ENCODE measurements at places on chromosomes 5 and 9.

GRCh38 chr5:74021126-74021525, 395.1 kb downstream of the ARHGEF28 start:
- no peak for DNase-seq

DNA sequence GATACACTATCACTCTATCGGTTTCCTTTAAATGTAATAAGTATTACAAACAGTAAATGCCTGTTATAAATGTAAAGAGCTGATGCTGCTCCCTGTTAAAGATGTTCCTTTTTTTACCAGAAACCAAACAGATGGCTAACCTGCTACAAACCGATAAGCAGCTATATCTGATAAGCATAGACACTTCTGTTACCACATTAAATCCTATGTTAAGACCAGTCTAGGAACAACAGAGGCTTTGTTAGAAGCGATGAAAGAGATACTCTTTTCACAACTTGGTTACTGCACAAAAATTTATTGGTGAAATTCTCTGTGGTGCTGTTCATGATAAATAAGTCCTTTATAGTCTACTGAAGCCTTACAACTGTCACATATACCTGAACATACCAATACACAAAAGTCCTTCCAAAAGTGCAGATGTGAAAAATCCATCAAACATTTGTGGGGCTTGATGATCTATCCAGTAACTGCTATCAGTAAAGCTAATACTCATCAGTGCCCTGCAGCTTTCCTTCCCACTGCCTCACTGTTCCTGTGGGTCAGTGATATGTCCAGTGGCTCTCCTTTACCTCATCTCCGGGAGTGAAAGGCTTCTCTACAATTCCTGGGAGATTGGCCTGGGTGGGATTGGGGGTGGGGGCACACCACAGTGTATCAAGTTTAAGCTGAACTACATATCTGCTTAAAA, 25.8 kb upstream of the PRXL2C start:
- no peak for DNase-seq

DNA sequence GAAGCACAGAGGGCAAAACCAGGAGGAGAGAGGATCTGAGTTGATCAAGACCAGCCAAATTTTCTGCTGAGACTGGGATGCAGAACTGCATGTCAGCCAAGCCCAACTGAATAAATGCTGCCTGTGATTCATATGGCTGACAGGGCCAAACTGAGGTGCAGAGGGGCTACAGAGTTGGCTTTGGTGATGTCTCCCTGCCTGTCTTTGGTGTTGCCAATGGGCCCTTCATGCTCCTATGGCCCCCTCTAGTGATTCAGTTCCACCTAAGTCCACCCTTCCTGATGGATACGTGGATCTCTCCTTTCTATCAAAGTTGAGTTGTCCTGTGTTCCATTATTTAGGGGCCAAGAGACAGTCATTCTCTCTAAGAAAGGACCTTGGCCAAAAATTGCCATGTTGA, 163.6 kb upstream of the TLE4 start:
- peak; percentile 3 for DNase-seq

DNA sequence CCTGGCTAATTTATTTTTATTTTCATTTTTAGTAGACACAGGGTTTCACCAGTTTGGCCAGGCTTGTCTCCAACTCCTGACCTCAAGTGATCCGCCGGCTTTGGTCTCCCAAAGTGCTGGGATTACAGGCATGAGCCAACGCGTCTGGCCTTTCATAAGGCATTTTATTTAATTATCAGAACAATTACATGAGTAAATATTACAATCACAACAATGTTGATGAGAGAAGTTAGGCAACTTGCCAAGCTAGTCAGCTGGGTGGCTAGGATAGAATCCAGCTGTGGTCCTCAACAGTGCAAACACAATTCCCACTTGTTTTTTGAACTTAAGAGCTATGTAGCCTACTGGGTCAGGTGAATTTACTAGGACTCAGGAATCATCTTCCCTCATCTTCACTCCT, 22.0 kb downstream of the C9orf57 start:
- DNase-seq: no peak

GRCh38 chr5:178439493-178440180, 150.6 kb downstream of the COL23A1 start:
- DNase-seq: no peak

- DNase-seq: no peak
Observed at GRCh38 chr5:42872865-42873264, 61.2 kb upstream of the SELENOP start.

DNA sequence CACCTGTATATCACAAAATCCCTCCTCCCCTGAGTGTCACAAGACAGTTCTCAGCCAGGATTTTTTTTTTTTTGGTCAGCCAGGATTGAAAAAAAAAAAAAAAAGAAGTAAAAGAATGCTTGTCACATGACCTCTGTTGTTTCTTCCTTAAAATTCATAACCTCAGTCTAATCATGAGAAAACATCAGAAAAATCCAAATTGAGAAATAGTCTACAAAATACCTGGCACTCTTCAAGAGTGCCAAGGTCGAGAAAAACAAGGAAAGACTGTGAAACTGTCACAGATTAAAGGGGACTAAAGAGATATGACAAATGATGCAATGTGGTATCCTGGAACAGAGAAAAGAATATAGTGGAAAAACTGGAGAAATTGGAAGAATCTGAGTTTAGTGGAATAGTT, 58.5 kb upstream of the SUB1 start:
- DNase-seq: peak; percentile 63

GRCh38 chr5:130652176-130652575, 512.9 kb downstream of the HINT1 start:
- DNase-seq: peak; percentile 1

- no peak for DNase-seq
Observed at GRCh38 chr9:80507611-80508010, 935.8 kb downstream of the TLE4 start.

GRCh38 chr5:126851501-126852011, 74.6 kb downstream of the LMNB1 start:
- DNase-seq: no peak

- no peak for DNase-seq
Observed at GRCh38 chr5:79297661-79298060, 61.7 kb downstream of the JMY start.

- no peak for DNase-seq
Observed at GRCh38 chr5:143041461-143041860, 271.3 kb downstream of the ARHGAP26 start.

GRCh38 chr5:3258050-3258449, 337.6 kb upstream of the IRX1 start:
- DNase-seq: no peak

- peak; percentile 82 for DNase-seq
Observed at GRCh38 chr5:147509710-147510651, at the start of gene DPYSL3. TSS of gene DPYSL3 (minus strand) at chr5:147510068. CDS start at chr5:147509858, 210 bp downstream.

- no peak for DNase-seq
Observed at GRCh38 chr5:111972080-111972479, 215.1 kb upstream of the NREP start.

DNA sequence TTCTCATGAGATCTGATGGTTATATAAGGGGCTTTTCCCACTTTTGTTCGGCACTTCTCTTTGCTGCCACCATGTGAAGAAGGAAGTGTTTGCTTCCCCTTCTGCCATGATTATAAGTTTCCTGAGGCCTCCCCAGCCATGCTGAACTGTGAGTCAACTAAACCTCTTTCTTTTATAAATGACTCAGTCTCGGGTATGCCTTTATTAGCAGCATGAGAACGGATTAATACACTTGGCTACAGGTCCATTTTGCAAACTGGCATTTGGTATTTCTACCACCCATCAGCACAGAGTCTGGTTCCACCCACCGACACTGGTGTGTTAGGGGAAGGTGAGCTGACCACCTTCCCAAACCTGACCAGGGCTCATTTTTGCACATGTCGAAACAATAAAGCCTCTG, 47.9 kb upstream of the RARS1 start:
- DNase-seq: no peak

GRCh38 chr5:60699609-60700415, at the start of gene DEPDC1B:
TSS of gene DEPDC1B (minus strand) at chr5:60700166. CDS start at chr5:60700093, 73 bp downstream.
- DNase-seq: peak; percentile 85

DNA sequence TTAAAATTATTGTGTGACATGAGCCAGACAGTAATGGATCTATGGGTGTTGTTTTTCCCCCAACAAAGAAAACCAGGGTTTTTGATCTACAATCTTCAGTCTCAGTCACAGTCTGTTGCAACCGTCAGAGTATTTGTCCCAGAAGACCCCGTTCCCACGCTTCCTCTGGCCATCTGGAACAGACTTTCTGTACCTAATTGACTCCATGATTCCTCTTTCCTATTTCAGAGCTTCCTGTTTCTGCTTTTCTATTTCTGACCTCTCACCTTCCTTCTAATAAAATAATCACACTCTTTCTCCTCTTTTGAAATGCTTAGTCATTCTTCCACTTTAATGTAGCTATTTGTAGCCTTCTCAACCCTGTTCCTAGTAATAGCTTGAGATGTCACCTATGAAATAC, 1044.8 kb downstream of the DTWD2 start:
- DNase-seq: no peak

GRCh38 chr5:142542906-142543305, 143.0 kb downstream of the FGF1 start:
- peak; percentile 71 for DNase-seq

DNA sequence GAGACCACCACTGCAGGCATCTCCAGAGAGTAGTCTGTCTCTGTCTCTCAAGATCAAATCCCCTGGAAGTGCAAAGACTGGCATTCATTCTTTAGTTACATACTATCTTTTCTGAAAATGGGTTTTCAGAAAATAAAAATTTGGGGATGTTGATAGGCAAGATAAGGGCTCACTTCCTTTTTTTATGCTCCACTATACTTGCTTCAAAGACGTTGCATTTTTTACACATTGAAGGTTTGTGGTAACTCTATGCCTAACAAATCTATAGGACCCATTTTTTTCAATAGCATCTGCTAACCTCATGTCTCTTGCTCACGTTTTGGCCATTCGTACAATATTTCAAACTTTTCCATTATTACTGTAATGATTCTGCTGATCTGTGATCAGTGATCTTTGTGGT, 37.0 kb downstream of the DMAC1 start:
- no peak for DNase-seq

DNA sequence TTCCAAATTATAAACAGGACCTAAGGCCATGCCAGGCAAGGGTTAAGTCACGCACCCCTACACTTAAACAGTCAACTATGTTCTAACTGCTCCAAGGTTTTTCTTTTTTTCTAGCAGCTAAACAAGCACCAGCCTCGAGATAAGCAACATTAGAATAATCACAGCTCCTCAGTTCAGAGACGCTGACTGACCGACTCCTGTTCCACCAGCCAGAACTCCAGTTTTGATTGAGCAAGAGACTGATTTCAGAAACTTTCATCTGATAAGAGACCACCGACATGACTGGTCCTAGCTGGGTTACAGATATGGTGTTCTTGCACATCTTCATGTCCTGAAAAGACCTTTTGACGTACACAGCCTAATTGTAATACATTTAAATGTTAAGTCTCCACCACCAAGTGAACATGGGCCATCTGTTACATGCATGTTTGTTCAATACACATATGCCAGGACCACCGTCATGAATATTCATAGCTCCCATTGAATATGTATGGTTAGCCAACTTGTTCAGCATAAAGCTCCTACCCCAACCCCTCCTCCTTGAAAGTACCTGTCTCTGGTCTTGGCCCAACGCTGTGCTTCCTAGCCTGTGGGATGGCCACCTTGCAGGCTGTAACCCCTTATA, 23.7 kb upstream of the OTULINL start:
- DNase-seq: no peak

DNA sequence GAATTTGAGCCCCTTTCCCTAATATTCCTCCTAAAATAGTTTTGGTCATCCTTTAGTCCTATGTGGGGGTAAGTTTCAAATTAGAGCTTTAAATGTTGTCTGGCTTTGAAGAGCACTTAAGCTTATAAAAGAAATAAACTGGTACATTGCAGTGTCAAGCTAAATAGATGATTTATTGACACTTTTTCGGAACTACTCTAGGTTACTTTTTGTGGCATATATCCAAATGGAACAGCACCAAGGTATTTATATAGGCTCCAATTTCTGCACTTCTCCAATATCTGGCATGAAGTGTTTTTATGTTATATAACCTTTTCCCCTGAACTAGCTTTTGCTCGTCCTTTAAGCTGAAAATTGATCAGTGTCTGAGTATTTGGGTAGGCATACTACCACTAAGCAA, 402.5 kb downstream of the NFIB start:
- DNase-seq: no peak

GRCh38 chr9:1869843-1870242, 145.3 kb upstream of the SMARCA2 start:
- DNase-seq: no peak

DNA sequence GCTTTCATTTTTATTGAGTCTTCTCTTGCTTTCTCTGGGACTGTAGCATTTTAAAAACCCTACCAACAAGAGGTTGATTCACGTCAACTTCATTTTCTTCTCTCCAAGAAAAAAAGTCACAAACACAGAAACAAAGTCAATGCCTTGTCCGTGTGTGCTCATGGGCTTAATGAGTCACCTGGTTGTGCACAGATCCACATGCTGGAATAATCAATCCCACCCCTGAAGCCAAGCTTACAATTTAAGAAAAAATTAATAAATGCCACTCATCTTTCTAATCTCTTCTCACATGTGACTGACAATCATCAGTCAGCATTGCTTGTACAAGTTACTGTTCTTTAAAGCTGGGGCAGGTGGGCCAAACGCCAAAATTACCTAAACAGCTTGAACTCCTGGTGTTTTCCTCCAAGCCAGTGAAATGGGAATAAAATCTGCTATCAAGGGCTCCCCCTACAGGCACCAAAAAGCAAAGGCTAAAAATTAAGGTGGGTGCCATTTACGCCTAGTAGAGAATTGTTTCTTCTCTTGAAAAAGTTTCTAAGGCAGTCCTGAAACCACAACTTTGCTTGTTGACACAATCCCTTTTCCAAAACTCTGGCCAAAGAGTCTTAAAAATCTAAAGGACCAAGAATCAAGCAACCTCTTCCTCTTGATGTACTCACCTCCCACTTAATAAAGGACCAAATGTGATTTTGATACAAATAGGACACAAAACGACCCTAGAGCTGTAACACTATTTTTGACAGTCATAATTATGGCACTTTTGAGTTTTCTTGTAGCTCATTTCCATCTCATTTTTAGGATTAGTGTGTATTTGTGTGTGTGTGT, 21.3 kb downstream of the TRMO start:
- DNase-seq: peak; percentile 55

DNA sequence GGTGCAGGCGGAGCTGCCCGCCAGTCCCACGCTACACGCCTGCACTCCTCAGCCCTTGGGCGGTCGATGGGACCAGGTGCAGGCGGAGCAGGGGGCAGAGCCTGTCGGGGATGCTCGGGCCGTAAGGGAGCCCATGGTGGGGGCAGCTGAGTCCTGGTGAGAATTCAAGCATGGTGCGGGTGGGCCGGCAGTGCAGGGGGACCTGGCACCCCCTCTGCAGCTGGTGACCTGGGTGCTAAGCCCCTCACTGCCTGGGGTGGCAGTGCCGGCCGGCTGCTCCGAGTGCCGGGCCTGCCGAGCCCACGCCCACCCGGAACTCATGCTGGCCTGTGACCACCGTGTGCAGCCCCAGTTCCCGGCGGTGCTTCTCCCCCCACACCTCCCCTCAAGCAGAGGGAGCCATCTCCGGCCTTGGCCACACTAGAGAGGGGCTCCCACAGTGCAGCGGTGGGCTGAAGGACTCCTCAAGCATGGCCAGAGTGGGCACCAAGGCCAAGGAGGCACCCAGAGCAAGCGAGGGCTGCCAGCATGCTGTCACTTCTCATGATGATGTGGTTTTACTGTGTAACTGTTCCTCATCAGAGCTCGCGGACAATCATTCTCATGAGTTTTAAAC, 228.9 kb upstream of the CDH9 start:
- no peak for DNase-seq

- DNase-seq: no peak
Observed at GRCh38 chr9:13163287-13163686, 116.2 kb downstream of the MPDZ start.
